CD4-positive, alpha-beta T cell treated with Interleukin-17A for 1 hour (primary cell): ENCODE measurements at places on chromosomes 5 and 9.

GRCh38 chr9:138009803-138010690 lies 132.5 kb downstream of the CACNA1B start:
- DNase-seq: no peak

DNA sequence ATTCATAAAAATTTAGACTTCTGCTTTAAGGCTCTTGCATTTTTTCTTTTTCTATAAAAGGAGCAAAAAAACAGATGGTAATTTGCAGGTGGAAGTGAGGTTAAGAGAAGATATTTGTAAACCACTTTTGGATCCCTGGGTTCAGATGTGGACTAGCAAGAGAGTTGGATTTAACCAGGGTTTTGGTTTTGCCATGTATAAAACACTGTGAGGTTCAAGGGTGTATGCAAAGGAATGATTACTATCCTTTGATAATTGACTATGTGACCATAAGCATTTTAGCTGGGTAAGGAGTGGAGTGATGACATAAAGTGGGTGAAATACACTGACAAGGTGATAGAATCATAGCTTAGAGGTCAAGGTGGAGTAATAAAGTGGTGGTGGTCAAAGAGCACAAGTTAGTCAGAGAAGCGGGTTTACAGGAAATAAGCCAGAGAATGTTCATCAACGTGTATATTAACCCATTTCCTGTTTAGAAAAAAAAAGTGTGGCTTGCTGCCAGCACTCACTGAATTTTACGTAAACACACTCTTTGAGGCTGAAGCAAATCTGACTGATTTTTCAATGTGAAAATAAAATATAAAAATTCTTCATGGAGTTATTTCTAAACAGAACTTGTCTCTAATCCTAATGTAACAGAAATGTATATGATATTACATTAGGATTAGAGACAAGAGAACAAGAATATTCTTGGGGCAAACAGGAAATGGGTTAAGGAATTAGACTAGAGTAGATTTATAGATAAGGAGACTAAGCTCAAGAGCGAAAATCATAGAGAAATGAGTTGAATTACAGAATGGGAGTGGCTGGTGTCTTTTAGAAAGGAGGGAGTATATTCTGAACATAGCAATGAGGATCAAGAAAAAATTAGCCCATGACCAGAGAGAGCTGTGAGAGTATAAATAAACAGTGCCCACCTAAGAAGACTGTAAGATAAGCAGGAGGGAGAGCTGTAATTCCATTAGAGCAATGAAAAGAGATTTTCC lies 74.5 kb downstream of the CDKN2A start:
- peak; percentile 72 for DNase-seq

DNA sequence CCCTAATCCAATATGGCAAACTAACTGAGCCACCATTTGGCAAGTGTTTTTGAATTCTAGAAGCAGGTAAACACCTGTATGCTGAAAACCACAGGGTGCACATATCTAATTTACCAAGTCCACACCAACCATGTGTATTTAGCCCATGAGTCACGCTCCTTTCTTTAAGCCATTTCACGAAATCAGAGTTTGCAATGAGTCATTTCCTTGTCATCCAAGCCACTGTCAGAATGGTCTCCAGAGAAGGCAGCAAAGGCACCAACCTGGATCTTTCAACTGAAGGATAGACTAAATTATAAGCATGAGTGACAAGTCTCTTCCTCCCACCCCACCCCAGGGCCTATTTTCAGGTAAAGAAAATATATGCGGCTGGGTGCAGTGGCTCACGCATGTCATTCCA lies 110.0 kb downstream of the PAX5 start:
- no peak for DNase-seq

GRCh38 chr5:173733425-173733824 lies 117.0 kb upstream of the BOD1 start:
- no peak for DNase-seq

GRCh38 chr9:131728546-131728910 lies 11.3 kb downstream of the RAPGEF1 start:
- DNase-seq: peak; percentile 56

DNA sequence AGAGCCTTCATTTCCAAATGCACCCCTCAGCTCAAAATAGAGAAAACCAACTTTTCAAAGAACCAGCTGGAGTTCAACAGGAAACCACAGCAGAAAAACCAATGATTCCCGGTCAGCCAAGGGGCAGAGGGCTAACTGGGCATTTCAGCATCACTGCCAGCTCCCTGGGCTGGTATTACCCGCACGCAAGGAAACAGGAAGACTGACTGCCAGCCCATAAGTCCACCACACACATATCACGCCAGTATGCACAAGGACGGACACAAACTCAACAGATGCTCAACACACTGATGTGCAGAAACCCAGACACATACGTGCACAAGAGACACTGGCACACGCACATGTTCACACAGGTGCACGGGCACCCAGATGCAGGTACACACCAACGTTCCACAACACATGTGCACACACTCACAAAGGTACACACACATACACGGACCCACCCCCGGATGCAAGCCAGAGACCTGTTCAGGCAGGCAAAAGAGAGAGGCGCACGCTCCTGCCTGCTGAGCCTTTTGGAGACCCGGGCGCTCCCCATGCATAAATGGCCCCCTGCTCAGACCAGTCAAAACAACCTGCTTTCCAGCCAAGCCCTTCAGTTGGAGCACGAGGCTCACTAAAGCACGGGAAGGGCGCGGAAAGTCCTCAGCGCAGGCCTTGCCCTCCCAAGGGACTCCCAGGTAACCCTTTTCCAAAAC lies 2.1 kb downstream of the ADAMTS2 start:
- no peak for DNase-seq

GRCh38 chr5:125467222-125467621 lies 720.8 kb upstream of the ZNF608 start:
- no peak for DNase-seq

DNA sequence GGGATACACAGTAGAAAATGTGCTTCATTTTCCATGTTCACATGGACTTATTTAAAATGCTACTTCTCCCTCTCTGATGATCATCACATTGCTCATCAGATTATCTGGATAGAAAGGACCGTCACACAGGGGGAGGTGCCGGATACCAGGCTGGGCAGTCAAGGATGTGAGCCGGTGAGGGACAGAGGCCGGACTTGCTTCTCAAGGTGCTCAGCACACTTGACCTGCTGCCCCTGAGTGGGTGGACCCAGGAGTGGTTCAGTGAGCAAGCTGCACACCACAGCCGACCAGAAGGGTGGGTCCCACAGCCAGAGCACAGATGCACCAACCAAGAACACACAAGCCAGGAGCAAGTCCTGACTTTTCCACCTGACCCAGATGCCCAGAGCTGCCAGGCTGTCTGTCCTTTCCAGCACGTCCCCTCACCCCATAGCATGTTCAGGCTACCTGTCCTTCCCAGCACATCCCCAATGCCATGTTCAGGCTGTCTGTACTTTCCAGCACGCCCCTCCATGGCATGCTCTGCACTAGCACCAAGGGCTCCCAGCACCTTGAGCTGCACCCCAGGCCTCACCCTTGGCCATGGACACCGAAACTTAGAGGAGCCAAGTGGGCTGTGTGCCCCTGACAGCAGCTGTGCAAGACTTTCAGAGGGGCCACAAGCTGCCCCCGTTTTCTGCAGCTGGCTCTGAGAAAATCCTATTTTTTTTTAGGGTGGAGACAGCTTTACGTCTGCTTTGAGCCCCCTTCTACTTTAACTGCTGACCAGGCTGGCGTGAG lies 77.8 kb downstream of the SECISBP2 start:
- no peak for DNase-seq

GRCh38 chr5:169154679-169155078 lies 146.3 kb downstream of the SLIT3 start:
- no peak for DNase-seq

- no peak for DNase-seq
These were observed 57.4 kb upstream of the PRSS3 start for GRCh38 chr9:33737811-33738606.

- no peak for DNase-seq
These were observed 38.8 kb upstream of the RPL26L1 start for GRCh38 chr5:172920447-172920849.

DNA sequence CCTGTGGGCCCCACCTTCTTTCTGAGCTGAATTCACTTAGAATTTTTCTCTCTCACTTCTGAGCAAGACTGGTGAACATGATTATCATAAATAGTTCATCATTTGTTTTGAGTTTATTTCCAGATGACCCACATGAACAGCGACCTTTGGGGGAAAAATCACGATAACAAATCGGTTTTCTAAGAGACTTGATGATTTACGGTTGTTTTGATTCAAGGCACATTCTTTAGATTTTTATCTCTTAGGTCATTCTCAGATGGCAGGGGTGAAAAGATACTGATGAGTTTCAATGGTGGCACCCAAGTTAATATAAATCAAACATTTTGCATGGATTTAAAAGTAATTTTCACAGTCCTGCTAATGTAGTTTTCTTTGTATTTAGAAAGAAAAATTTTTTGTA lies 95.1 kb downstream of the DMXL1 start:
- DNase-seq: no peak

DNA sequence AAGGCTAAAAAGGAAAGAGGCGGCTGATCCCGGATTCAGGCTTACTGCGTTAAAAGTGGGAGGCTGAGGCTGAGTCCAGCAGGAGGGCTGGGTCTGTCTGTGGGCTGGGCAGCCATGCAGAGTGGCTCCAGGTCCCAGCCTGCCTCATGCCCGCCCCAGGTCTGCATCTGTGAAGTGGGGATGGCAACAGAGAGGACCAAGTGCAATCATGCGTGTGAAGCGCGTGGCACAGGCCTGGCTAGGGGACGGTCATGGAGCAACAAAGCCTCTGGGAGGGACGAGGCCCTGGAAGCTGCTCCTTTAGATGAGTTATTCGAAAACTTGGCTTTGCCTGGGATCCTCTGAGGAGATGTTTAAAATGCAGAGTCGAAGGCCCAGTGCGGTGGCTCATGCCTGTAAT lies 30.4 kb upstream of the BARHL1 start:
- no peak for DNase-seq
